ENCODE measurements at places on chromosomes 7 and 10.

DNA sequence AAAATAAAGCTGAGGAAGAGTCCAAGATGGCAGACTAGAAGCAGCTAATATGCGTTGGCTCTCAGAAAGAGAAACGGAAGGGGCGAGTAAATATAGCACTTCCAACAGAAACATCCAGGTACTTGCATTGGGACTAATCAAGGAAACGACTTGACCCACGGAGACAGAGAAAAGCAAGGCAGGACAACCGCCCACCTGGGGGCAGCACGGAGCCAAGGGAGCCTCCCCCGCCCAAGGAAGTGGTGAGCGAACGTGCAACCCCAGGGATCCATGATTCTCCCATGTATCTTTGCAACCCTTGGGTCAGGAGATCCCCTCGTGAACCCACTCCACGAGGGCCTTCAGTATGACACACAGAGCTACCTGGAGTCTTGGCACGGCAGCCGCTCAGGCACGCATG lies 45.4 kb upstream of the GRM3 start:
- no peak for DNase-seq

DNA sequence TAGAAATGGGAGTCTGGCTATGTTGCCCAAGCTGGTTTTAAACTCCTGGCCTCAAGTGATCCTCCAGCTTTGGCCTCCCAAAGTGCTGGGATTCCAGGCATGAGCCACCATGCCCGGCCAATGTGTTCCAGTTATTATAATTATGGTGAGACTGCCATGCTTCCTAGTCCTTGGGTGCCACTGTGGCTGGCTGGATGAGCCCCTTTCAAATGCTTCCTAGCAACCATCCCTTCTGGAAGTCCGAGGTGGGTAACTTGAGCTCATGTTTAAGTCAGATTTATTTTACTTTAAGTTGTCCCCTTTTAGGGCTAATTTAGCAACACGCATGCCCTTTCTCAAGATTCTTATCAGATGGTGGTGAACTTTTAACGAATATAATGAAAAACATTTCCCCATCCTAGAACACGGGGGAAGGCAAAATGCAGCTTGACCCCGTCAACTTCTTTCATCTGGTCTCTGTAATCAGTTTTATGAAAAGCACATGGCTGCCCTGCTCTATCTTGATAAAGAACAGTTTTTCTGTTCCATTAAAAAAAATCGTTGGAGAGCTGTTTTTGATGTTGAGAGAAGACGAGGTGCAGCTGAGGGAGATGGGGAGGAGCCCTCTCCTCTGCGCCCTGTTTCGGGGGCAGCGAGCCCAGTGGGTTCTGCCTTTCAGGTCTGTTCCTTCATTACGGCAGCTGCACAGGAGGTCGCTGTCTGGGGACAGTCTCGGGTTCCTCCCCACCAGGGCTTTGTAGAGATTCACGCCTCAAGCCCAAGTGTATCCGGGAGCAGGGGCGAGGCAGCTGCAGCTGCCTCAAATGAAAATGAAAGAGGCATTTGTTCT lies 61.0 kb upstream of the MKI67 start:
- DNase-seq = no peak

DNA sequence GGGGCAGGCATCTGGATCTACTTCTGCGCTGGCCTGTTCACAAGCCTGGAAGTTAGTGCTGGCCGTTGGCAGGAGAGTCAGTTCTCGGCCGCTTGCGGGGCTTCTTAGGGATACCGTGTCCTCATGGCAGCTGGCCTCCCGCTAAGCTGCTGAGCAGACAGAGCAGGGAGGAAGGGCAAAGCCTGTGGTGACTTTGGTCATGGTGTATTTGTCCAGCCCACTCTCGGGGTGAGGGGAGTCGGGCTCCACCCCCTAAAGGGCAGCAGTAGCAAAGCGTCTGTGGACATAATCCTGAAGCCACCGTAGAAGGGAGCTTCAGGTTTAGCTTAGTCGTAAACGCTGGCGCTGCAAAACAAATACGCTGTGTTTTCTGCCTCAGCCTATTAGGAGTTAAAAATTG lies 12.2 kb downstream of the UBE3C start:
- peak; percentile 65 for DNase-seq

- DNase-seq = no peak
These were observed 61.9 kb downstream of the TES start for GRCh38 chr7:116271963-116272886.

GRCh38 chr10:69377933-69378332 lies 38.8 kb downstream of the TACR2 start:
- DNase-seq = no peak

DNA sequence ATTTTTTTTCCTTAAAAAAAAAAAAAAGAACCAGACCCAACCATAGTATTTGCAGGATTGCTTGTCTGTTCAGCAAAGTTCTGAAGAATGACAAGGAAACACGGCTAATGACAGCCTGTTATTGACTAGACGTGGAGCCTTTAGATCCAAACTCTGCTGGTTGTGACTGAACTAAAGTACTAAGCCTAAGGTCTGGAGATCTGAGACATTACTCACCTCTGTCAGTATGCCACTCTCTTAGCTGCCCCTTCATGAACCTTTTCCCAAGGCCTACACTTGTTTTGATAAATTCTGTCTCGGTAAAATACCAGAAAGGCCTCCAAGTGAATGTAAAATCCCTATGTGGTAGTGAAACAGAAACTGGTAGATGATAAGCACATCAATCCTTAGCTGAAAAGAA lies 101.0 kb downstream of the CABCOCO1 start:
- DNase-seq = no peak

DNA sequence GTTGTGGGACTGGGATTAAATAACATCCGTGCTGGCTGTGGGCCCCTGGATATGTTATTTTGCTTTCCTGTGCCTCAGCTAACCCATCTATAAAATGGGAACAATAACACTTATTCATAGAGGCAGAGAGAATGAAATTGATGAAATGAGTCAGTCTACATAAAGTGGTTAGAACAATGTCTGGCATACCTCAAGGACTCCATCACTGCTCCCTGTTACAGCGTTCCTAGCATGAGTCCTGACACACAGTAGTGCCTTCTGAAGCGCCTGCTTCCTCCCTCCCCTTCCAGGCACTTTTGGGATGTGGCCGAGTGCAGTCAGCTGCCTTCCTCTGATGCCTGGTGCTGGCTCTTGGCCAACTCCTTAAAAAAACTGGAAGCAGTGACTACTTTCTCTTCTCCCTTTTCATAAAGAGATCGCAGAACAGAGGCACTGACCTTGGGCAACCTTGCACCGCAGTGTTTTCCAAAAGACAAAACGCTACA lies 108.4 kb upstream of the ZMIZ1 start:
- DNase-seq = no peak

GRCh38 chr7:130008941-130009847 lies 42.0 kb downstream of the ZC3HC1 start:
- no peak for DNase-seq

DNA sequence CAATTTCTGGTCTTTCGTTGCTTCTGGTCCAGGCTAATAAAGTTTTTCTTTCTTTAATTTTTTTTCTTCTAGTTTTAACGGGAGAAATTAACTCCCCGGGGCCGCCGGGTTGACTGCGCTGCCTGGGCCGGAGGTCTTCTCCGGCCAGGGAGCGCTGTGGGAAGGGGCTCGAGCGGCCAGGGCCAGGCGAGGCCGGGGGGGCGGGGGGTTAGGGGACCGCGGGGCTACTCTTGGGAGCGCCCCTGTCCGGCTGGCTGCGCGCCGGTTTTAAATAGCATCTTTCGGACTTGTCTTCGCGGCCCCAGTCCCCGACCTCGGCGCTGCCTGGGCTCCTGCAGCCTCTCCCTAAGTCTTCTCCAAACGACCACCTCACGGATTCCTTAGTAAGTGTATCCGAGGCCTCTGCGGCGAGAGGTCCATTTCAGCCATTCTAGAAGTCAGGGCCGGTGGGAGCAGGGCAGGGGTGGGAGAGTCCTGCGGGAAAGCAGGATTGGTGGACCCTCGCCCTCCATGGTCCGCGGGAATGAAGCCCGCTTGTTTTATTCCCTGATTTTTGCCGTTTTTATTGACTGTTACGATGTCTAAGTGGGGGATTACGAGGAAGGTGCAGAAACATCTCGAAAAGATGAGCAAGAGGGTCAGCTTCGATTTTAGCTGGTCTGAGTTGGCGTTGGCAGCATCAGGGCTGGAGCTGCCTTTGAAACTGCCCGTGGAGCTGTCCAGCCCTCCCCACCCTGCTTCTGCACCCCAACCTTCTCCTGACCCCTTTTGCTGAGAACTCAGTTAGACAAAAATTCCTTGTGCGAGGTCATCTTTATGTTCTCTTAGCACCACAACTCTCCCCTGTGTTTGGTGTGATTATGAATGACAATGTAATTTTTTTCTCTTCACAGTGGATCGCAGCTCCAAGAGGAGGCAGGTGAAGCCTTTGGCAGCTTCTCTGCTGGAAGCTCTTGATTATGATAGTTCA lies 555 bp downstream of the PHF14 start:
- DNase-seq = no peak

- DNase-seq = no peak
These were observed 14.8 kb upstream of the ZC3HAV1 start for GRCh38 chr7:139124084-139124914.

Measured in NCI-H526 treated with DMSO at 0.1 percent for 48 hours (cell line).